Smooth muscle cell of the coronary artery (primary cell): ENCODE measurements at places on chromosomes 7 and 10. TPM values are rescaled to one million over a fixed set of nuclear protein-coding genes. Genes with fewer than 3 reads are reported as not detected.

HYAL4 gene
- total RNA-seq: not detected in 2 replicates

PPP1R17 gene
- total RNA-seq: not detected in 2 replicates

GIMAP4 gene
- 0.35 TPM in 1 of 2 replicates, not detected in the other for total RNA-seq

ZFAND4 gene
- total RNA-seq: 4.0 and 4.4 TPM in 2 replicates

STEAP2 gene
- 2.6 and 48.2 TPM in 2 replicates for total RNA-seq
